Right ventricle myocardium superior (tissue), 1 donor: ENCODE measurements at places on chromosomes 5 and 9.

GRCh38 chr9:134549336-134549735 lies 92.3 kb upstream of the COL5A1 start:
- no peak for DNase-seq

- no peak for DNase-seq
These were observed 31.4 kb upstream of the BRD3 start for GRCh38 chr9:134099123-134099761.

- DNase-seq, result no peak
These were observed 43.7 kb downstream of the SLC36A1 start for GRCh38 chr5:151491062-151491461.

GRCh38 chr5:34035756-34036155 lies 7.3 kb downstream of the C1QTNF3 start:
- no peak for DNase-seq

GRCh38 chr5:113205807-113206206 lies 229.0 kb downstream of the TSSK1B start:
- DNase-seq, result no peak

- no peak for DNase-seq
These were observed at the start of gene TIFAB for GRCh38 chr5:135452321-135453030. Gene TIFAB (minus strand): TSS chr5:135452351. CDS start chr5:135449939, 2,412 bp downstream.

DNA sequence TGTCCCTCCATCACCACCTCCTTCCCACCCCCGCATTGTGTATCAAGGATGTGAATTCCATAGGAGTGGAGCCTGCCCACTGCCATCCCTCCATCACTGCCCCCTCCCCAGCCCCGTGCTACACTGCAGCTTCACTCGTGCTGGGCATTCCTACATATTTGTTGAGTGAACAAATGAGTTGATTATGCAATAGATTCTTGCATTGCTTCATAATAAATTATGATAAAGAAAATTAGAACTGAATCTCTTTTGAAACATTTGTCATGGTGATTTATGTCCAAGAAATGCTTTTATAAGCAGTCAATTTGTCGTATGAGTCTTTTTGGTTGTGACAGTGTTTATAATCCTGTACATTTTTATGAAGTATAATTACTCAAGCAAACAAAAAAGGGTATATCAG lies 83.2 kb downstream of the IRX1 start:
- DNase-seq, result no peak

DNA sequence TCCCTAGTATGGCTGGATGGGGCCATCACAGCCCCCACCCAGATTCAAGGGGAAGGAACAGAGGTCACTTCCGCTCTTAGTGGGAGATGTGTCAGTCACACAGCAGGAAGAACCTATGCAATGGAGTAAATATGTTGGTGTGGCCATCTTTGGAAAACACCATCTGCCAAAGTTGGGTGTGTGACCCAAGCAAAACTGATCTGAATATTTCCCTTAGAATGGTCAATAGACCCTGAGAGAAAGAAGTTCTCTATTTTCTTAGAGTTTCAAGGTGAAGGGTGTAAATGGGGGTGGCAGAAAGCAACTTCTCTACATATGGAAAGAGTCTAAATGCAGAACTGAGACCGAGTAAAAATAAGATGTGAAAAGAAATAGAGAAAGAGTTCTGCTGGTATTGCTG lies 212.7 kb downstream of the ESM1 start:
- DNase-seq, result no peak

- DNase-seq, result no peak
These were observed 597.7 kb downstream of the BNC2 start for GRCh38 chr9:16272776-16273175.

DNA sequence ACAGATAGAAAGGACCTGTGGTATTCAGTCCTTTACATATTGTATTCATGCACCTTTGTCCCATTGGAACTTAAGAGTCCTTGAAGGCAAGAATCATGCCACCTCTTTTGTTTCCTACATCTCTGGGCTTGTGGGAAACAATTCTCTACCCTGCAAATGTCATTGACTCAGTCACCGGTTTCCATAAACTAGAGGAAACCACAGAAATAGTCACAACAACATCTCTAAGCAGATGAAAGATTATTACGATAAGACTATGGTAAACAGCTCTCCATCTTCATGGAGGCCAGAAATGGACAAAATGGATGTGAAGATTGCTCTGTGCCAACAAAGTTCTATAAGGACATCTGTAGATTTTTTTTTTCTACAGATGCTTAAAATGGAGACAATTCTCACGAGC lies 165.5 kb downstream of the PIK3R1 start:
- no peak for DNase-seq

DNA sequence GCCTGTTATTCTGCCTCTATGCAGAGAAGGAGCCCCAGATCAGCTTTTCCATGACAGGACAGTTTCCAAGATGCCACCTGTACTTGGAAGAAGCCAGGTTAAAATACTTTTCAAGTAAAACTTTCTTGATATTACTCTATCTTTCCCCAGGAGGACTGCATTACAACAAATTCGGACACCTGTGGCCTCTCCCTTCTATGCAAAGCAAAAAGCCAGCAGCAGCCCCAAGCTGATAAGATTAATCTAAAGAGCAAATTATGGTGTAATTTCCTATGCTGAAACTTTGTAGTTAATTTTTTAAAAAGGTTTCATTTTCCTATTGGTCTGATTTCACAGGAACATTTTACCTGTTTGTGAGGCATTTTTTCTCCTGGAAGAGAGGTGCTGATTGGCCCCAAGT lies 301 bp upstream of the IL4 start:
- DNase-seq, result no peak
